ENCODE measurements at places on chromosomes 7 and 10. TPM values are rescaled to one million over a fixed set of nuclear protein-coding genes. Genes with fewer than 3 reads are reported as not detected.

DNA sequence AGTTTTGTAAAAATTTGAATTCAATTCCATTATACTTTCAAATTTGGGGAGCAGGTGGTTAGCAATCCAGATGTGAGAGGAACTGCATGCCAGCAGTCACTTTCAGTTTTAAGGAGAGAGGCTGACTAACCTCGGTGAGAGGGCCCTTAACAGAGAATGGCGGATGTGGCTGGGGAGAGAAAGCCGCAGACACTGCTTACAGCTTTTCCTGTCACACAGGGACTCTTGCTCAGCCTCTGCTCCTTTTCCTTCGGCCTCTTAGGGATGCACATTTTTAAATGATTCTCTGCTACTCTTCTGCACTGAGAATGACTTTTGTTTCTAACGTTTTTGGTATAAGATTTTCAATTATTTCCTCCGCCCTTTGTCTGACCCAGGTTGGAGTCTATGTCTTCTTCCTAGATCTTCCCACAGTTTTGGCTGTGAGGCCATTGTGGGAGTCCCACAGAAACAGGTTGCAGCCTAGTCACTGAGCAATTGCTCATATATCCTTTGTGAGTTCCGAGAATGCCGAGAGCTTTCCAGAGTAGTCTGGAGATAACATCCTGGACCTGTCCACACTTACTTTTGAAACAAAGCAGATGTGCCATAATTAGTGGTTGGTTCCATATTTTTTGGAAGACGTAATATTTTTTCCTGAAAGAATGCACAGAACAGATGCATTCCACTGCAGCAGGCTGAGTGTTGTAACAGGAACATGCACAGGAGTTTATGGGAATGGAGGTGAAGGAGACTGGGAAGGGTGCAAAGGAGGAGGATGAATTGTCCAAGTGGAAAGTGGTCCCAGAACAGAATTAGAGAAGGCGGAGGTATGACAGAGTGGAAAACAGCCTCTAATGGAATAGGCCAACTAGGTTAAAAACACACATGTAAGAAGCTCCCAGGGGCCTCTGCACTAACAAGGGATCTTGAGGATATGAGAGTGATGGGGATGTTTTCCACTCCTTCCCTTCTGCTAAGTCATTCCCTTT, 168.0 kb upstream of the ZNF32 start:
- DNase-seq = peak; percentile 94

The ASB10 gene
- not detected for total RNA-seq

The PDCD4 gene
- 115 TPM for total RNA-seq

DNA sequence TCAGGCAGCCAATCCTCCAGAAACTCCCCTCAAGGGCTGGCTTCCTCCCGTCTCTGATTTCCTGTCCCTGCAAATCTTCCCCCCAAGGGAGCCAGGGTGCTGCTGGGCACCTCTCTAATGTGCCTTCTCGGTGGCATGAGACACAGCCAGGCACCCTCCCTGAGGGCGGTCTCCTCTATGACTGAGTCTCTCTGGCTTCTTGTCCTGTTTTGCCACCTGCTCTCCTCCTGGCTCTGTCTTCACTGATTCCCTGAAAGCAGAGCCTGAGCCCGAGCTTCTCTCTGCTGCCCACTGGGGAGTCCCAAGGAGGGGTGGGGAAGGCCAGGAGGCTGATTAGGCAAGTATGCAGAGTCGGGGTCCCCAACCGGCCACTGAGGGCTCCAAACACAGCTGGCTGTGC, 60.4 kb upstream of the INSIG1 start:
- no peak for DNase-seq

- DNase-seq = no peak
Observed at GRCh38 chr10:114681542-114681941, 23.5 kb upstream of the ABLIM1 start.

The STK31 gene
- total RNA-seq = not detected

The EBLN1 gene
- total RNA-seq = not detected

- peak; percentile 82 for DNase-seq
Observed at GRCh38 chr10:119090968-119091367, 10.4 kb upstream of the EIF3A start.

All from activated CD8-positive, alpha-beta memory T cell treated with anti-CD3 and anti-CD28 coated beads, Interleukin-2, amount 10 ng/mL, durations not matched to agents 7 days and 5 days (primary cell).